ENCODE measurements at places on chromosomes 7 and 10.

- DNase-seq: peak; percentile 74
Measured at GRCh38 chr10:101889256-101890210, 45.9 kb upstream of the KCNIP2 start.

- no peak for DNase-seq
Measured at GRCh38 chr10:122098924-122099323, 110.0 kb downstream of the TACC2 start.

DNA sequence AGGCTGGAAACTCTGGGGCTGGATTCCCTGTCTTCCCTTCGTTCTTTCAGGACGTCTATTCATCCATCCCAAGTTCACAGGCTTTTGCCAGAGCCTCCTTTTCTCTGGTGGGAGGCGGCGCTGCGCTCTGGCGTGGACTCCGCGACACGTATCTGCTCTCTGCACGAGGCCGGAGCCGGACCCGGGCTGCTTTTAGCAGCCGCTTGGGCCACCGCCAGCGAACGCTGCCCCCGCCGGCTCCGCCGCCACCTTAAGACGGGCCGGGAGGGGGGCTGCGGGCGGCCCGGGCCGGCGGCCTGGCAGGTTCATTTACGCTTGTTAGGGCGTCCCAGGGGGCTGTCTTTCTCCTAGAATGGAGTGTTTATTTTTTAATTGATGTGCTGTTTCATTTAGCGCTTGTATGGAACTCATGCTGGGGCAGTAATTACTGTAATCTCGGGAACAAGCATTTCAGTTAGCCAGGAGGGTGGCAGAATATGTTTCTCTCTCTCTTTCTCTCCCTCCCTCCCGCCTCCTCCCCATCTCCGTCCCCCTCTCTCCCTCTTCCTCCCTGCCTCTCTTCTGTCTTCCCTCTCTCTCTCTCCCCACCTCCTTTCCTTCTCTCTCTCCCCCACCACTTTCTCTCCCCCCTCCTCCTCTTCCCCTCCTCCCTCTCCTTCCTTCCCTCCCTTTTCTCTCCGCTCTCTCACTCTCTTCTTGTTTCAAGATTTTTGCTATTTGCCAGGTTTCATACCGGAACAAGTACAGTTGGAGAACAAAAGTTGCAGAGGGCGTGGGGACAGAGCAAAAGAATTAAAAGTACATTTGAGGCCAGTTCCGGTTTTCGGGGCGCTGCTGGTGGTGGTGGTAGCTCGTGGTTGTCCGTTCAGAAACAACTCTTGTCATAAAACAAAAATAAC, 1.3 kb upstream of the FZD8 start:
- DNase-seq: peak; percentile 35

- no peak for DNase-seq
Measured at GRCh38 chr7:101233907-101234547, 3.6 kb downstream of the CLDN15 start.

DNA sequence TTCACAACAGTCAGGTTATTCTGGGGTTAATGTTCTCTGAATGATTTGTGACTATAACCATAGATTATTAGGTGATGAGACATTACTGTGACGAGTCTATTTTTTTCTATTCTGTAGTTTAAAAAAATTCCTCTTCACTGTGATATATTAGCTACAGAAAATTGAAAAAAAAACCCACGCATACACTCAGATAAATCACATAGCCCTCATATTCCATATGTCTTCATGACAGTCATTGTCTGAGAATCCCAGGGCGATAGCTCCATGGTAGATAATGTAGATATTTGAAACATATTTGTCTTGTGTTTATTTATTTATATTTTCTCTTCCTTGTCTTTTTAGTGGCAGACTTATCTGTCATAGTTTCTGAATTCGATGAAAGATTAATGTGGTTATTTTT, 110.0 kb downstream of the CAMK1D start:
- peak; percentile 44 for DNase-seq

- no peak for DNase-seq
Measured at GRCh38 chr10:79413196-79413595, 32.2 kb downstream of the ZCCHC24 start.

DNA sequence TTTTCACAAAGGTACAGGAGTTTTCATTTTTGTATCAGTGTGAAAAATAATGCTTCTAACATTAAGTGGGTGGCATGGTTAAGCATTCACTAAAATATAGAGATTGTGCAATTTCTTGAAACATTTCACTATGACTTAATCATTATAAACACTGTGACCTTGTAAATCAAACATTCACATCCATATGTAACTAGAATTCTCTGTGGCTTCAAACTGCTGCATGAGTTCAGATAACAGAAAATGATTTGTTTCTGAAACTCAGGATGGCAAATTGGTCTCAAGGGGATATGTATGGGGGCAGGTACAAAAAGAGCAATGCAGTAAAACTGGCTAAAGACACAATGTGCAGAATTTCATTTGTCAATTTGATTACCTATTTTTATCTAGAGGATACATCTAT, 3.8 kb downstream of the FAM133B start:
- DNase-seq: peak; percentile 50

DNA sequence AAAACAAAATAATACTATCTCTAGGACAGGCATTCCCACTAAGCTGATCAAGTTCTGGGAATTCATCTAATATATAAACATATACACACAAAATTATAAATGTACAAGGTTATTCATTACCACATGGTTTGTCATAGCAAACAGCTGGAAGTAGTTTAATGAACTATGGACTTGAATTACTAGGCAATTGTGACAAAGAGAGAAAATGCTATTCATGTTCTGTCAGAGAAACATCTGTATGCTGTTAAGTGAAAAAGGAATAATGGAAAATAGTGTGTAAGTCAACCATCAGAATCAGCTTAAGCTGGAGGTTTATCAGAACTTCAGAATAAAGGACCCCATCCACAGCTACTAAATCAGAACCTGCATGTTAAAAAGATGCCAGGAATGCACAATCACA, 2.8 kb downstream of the ZNF248 start:
- DNase-seq: peak; percentile 8

GRCh38 chr7:27214239-27214950, 14.5 kb upstream of the HOXA13 start:
- DNase-seq: no peak

GRCh38 chr10:76432016-76433012, 1000.9 kb downstream of the LRMDA start:
- DNase-seq: peak; percentile 95

GRCh38 chr7:19696926-19697325, 11.9 kb downstream of the POLR1F start:
- DNase-seq: no peak

DNA sequence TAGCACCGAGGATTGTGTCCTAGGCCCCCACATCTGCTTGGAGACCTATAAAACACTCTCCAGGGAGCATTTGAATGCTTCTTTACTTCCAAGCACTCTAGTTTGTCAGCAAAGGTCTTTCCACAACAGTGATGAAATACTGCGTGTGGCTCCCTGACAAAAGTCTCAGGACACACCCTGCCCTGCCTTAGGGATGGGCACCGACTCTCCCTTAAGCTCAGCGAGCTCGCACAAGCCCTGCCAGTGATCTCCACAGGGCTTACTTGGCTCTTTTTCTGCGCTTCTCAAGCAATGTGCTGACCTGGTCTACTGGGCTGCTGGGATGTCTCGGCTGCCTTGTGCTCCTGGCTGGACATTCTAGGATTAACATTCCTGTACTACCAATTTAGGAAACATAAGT, 84.3 kb upstream of the MPP7 start:
- no peak for DNase-seq

DNA sequence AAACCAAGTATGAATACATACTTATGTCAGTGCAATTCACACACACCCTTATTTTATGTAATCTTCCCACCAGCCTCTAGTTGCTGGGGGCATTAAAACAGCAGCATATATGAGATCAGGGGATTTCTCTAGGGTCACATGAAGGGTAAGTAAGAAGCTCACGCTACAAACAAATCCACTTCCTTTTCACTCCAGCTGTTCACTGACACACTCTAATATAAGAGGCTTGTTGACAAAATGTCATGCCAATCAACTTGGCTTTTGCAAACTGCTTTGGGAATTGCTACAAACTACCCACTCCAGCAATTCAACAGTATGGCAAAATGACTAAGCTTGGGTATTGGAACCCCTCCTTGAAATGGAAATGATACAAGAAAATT, 10.3 kb downstream of the FAM3C start:
- DNase-seq: no peak

- no peak for DNase-seq
Measured at GRCh38 chr10:91627344-91628102, 5.3 kb downstream of the PPP1R3C start.

GRCh38 chr7:42155584-42156290, 81.3 kb downstream of the GLI3 start:
- DNase-seq: no peak

DNA sequence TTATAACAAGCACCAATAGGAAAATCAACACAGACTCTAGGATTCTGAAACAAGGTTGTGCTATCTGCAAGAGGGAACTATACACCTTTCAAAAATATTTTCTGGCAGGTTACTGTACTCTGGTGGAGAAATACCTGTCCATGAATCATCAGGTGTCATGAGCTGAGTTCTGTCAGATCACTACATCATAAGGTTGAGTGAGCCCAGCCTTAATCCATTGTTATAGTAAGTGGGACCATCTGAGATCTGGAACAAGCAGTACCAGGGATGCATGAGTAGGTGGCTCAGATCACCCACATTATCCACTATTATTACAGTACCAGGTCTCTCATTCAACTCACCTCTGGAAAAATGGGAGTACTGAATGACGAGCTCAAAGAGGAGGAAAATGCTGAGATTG, 212.4 kb downstream of the DGKI start:
- DNase-seq: no peak

GRCh38 chr7:122643250-122643649, 55.7 kb downstream of the RNF133 start:
- no peak for DNase-seq

DNA sequence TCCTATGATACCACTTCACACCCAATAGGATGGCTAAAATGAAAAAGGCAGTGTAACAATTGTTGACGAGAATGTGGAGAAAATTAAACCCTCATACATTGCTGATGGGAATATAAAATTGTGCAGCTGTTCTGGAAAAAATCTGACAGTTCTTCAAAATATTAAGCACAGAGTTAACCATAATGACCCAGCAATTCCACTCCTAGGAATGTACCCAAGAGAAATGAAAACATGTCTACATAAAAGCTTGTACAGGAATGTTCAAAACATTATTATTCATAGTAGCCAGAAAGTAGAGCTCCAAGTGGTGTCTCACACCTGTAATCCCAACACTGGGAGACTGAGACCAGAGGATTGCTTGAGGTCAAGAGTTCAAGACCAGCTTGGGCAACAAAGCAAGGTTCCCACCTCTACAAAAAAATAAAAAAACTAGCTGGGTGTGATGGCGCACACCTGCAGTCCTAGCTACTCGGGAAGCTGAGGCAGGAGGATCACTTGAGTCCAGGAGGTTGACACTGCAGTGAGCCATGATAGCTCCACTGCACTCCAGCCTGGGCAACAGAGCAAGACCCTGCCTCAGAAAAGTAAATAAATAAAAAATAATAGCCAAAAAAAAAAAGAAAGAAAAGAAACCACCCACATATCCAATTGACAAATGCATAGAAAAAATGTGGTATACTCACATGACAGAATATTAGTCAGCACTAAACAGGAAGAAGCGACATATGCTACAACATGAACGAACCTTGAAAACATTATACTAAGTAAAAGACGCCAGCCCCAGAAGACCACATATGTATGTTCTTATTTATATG, 5.0 kb downstream of the RHEB start:
- no peak for DNase-seq

GRCh38 chr7:132162556-132163144, 413.6 kb downstream of the PLXNA4 start:
- no peak for DNase-seq

DNA sequence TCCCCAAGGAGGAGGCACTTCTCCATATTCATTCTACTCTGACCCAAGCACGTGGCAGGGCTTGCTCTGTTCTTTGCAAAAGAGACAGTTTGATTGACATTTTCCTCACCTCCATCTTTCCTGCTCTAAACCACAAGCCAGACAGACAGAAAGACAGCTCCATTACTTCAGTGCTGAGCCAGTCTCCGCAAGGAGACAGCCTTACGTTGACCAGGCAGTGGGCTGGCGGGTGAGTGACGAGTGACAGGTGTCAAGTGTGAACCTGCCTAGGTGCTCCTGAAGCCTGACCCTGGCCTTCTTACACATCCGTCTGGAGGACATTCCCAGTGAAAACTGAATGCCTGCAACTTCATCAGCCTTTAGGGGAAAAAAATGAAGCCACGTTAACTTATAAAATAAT, 314.6 kb downstream of the TNS3 start:
- no peak for DNase-seq

GRCh38 chr7:140439359-140439758, 35.5 kb downstream of the RAB19 start:
- no peak for DNase-seq

GRCh38 chr7:140533394-140533872, 54.1 kb upstream of the MKRN1 start:
- DNase-seq: no peak

DNA sequence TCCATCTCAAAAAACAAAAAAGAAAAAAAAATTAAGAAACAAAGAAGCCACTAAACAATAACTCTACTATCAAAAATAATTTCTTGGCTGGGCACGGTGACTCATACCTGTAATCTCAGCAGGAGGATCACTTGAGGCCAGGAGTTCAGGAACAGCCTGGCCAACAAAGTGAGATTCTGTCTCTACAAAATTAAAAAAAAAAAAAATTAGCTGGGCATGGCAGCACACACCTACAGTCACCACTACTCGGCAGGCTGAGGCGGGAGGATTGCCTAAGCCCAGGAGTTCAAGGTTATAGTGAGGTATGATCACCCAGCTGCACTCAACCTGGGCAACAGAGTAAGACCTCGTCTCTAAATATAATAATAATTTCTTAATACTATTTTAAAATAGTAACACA, 69.0 kb downstream of the PARD3 start:
- no peak for DNase-seq

- no peak for DNase-seq
Measured at GRCh38 chr7:85749696-85750453, 563.0 kb upstream of the SEMA3D start.

- no peak for DNase-seq
Measured at GRCh38 chr7:111029141-111029572, 61.8 kb upstream of the LRRN3 start.

DNA sequence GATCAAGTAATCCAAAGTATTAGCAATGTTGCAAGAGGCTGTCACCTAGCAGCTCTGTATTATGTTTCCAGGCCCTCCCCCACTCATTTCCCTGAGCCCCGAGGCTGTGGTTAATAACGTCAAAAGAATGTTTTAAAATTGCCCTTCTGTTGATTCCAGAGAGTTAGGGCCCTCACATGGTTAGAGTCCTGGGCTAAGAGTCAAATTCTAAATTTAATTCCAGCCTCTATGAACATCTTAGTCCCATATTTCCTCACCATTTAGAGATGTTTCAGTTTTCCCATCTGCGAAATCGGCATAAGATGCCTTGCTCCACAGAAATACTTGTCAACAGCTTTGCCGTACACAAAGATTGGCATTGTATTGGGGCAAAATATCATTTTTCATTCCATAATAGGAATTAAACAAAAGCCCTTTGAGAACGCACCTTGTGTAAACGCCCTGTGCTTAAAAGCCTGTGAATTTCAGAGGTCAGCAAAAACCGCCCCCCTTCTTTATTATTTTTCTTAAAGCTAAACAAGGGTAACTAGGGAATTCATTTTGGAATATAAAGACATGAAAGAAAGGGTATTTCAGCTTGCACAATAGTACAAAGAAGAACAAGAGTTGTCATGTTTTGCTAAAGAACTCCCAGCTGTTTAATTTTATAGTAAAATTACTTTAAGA, 135.8 kb downstream of the ARID5B start:
- DNase-seq: peak; percentile 91
